ENCODE measurements at places on chromosomes 6 and 20.

GRCh38 chr20:13875265-13875811 is 90.5 kb downstream of the NDUFAF5 start:
- DNase-seq = no peak

GRCh38 chr6:22026164-22026678 is 270.6 kb downstream of the PRL start:
- DNase-seq = no peak

- peak; percentile 42 for DNase-seq
Observed at GRCh38 chr6:32972353-32973143, 4.2 kb downstream of the BRD2 start.

DNA sequence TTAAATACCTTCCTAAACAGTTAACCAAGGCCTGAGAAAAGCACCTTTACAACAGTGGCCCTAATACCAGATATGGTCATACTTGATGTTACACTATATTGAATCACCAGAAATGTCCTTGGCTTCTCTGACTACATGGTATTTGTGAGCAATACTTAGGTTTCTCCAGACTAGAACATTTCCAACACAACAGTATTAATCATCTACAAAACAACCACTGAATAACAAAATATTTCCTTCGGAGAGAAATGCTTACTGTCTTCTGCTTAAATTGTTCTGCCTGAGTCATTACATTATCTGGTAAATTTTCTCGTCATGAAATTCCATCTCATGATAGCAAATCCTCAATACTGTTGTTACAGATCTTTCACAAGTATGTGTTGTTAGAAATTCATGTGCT is 252.9 kb upstream of the RUNX2 start:
- no peak for DNase-seq

GRCh38 chr6:31749301-31750036 is 9.7 kb downstream of the MSH5 start:
- DNase-seq = no peak

DNA sequence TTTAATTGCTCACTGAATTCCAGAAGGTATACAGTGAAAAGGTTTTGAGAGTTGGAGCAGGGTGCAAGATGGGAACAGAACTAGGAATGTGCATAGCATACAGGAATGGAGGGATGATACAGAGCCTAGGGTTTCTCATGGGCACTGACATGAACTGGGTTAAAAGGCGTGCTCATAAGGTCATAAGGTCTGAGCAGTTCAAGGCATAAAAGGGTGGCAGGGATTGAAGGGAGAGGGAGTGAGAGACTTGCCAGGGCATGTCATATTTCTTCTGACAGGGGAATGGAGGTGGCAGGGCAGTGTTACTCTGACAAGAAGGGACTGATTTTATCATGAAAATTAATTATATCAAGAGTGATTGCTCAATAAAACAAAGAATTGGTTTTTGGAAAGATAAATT is 4.7 kb downstream of the MLIP start:
- no peak for DNase-seq

- DNase-seq = no peak
Observed at GRCh38 chr6:157097255-157097955, 225.9 kb downstream of the TMEM242 start.

- peak; percentile 77 for DNase-seq
Observed at GRCh38 chr6:3915076-3915791, 66.1 kb downstream of the FAM50B start.

GRCh38 chr6:122751326-122751725 is 28.2 kb upstream of the FABP7 start:
- peak; percentile 32 for DNase-seq

GRCh38 chr6:133179481-133179880 is 61.7 kb upstream of the EYA4 start:
- DNase-seq = no peak

- DNase-seq = no peak
Observed at GRCh38 chr6:41170547-41171160, 7.7 kb upstream of the TREM2 start.

GRCh38 chr6:153449279-153449678 is 318.2 kb upstream of the RGS17 start:
- no peak for DNase-seq

DNA sequence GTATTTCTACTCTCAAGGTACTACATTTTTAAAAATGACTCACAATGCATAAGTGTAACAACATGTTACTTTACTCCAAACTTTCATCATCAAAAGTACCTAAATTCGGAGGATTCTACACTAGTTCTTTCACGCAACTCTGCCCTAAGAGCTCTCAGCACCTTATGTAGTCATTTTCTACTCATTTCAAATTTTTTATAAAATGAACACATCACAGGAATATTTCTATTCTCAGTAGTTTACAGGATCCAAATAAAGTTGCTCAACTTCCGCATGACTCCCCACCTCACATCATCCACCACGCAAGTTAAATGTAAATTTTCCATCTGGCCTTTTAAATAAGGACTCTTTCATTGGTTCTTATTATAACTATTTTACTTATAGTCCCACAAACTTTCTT is 344.9 kb upstream of the MANEA start:
- no peak for DNase-seq

DNA sequence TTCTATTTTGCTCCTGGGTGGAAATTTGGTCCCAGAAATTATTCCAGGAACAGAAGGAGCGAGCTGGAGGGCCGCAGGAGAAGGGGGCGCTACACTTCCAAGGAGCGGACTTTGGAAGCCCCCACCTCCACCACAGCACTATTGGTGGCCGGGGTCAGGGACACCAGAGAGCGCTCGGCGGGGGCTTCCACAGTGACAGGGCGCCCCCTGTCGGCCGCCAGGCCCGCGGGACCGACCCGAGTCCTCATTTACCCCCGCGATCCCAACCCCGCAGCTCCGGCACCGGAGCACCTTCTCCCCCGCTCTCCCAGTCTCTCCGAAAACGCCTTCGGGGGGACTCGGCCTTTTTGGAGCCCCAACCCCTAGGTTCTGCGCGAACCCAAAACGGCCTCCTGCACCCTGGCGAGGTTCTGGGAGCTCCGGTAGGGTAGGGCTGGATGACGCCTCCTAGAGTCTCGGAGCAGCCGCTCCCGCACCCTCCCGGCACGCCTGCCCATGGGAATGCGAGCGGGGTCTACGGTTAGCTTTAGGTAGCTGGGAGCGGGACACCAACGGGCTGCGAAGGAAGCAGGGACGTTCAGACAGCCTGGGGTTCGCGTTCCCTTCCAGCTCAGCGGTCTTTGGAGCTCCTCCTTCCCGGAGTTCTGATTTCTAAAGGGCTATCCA is 2.4 kb upstream of the FOXA2 start:
- DNase-seq = no peak

DNA sequence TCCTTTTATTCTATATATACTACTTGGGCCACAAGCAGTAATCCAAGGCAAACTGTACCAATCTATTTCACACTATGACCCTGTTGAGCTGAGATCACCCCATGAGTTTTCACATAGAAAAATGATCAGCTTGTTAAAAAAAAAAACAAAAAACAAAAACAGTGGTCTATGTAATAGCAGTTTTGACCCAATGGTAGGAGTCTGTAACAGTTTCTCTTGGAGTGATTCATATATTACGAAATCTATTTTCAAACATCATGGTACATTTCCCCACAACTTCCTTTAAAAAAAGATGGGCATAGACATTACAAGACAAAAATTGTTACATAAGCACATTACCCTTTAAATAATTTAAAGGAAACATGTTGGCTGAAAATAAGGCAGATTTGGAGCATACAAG is 78.1 kb downstream of the PRSS35 start:
- no peak for DNase-seq

GRCh38 chr6:47168180-47168579 is 126.0 kb upstream of the ADGRF1 start:
- no peak for DNase-seq

GRCh38 chr6:103874575-103874974 is 985.1 kb downstream of the HACE1 start:
- DNase-seq = no peak

GRCh38 chr6:129565366-129565765 is 144.6 kb downstream of the ARHGAP18 start:
- no peak for DNase-seq

GRCh38 chr6:26249707-26249956 is 115.4 kb upstream of the BTN3A2 start:
- peak; percentile 66 for DNase-seq

DNA sequence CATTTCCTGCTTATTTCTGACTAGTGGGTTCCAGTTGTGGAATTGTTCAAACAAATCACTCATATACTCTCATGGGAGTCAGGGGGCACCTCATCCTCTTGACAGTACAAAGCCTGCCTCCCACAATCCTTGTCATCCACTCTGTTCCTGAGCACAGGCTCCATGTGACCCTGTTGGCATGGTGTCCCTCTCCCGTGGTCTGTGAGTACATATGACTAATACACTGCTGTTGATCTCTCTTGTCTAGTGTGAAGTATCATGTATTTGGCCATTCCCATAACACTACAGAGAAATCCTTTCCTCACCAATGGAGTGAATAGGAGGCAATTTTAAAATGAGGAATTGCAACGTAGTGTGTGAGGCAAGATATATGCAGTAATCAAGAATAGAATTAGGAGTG is 185.3 kb downstream of the OGFRL1 start:
- DNase-seq = no peak

DNA sequence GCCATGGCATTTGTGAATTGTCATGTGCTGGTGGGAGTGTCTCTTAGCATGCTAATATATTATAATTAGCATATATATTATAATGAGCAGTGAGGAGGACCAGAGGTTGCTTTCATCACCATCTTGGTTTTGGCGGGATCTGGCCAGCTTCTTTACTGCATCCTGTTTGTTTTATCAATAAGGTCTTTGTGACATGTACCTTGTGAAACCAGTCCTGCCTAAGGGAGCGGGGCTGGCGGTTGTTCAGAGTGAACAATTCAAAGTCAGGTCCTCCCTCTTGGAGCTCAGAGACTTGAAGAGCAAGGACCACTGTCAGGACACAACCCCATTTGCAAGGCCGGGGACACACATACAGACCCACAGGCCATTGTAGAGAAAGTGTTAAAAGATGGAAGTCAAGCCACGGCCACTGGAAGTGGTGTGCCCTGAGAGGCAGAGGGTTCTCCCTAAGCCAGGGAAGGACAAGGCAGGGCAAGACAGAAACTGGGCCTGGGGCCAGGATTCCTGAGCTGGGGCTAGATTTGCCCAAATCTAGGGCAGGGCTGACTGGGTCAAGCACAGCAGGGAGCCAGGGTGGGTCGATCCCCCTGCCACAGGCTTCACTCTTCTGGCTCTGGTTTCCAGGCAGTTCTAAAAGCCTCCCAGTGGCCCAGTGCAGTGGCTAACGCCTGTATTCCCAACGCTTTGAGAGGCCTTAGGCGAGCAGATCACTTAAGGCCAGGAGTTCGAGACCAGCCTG is 14.2 kb downstream of the SLC52A3 start:
- DNase-seq = no peak

DNA sequence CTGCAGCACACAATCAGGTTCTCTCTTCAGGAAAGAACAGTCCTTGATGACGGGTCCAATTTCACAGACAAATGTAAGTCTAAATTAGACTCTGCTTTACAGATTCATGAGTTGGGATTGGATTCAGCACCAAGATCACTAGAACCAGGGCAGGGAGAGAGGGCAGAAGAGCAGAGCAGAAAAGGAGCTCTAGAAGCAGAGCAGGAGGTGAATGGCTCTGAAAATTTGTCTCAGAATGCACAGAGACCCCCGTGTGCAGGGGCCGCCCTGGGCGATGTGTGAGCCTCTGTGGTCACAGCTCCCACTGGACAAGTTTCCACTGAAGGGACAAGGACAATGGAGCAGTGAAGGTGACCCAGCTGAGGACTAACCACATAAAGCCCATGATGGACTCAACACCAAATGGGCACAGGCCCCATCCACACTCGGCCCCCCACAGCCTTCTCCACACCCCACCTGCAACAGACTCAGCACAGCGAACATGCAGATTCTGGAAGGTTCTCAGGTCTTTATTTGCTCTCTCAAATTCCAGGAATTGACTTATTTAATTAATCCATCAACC is 3.5 kb downstream of the HLA-B start:
- no peak for DNase-seq

DNA sequence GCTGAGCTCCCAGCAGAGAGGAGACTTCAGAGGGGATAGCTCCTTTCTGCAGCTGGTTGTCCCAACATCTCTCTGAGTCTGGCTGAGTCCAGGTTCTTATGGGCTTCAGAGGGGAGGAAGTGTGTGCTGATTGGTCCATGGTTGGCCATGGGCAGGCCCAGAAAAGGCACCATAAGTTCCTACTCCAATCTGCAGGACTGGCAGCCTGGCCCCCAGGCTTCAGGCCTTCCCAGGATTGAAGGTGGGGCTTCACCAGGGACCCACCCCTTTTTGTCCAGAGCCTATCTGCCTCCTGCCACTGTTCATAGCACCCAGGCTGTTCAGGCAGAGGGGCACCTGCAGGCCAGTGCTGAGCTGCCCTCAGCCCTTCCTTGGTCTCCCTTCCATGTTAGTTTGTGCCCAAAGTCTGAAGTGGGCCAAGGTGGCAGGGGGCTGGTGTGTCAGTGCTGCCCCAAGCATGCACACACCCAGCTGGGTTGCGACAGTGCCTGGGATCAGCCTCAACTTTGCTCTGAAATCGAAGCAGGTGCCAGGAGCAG is 21.6 kb upstream of the TOP1 start:
- no peak for DNase-seq

DNA sequence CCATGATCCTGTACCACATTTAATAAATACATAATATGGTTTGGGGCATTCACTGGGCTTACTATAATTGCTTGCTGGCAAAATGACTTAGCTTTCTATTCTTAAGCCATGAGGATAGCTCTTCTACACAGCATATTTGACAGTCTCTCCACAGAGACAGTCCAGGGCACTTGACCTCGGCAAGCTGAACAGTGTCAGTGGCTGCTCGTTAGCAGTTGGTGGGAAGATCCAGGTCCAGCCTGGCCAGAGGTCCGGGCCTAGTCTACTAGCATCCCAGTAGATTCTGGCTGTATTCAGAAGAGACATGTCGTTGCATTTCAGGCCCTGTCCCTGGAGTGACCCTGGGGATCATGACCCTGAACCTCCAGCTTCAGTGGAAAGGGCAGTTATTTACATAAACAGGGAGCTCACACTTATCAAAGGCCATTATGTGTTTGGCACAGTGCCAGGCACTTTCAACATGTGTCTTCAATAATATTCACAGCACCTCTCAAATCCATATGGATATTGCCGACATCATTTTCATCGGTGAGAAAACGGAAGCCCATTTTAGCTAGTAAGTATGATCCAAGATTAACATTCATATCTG is 139.0 kb downstream of the IMPG1 start:
- no peak for DNase-seq

DNA sequence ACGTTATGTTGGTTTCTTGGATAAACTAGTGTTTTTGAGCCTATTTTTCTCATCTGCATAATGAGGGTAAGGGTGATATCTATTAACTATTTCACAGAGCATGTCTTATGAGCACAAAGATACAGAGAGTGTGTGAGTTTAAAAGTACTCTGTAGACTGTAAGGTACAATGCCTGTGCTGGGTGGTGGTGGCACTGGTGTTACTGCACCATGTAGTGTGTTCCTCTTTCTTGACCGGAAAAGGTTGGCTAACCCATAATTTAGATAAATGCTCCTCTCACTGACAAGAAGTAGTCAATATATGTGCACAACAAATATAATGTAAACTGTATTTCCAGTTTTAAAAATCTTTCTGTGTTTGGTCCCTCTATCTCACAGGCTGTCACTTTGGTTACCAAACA is 116.2 kb upstream of the MMS22L start:
- DNase-seq = no peak

GRCh38 chr6:66970373-66970772 is 1263.3 kb upstream of the EYS start:
- no peak for DNase-seq

GRCh38 chr20:5788385-5788895 is 38.2 kb downstream of the SHLD1 start:
- peak; percentile 94 for DNase-seq

GRCh38 chr20:12591949-12592470 is 416.8 kb upstream of the SPTLC3 start:
- DNase-seq = no peak

Measured in MM.1S (cell line).